ENCODE measurements at places on chromosomes 1 and 21.

DNA sequence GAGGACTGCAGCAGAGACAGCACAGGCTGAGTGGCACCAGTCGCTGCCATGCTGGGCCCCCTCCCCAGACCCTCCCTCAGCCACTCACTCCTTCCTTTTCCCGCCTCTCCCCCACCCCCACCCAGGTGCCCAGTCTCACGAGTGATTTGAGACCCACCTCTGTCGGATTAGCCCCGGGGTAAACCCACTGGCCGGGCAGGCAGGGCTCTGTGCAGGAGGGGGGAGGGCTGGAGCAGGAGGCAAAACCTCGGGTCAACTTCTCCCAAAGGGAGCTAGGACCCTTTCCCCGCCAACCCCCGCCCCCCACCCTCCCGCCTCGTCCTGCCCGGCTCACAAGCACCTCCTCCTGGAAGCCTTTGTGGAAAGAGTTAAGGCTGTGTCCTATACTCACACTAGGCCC lies 3.5 kb upstream of the MRPL24 start:
- no peak for DNase-seq

DNA sequence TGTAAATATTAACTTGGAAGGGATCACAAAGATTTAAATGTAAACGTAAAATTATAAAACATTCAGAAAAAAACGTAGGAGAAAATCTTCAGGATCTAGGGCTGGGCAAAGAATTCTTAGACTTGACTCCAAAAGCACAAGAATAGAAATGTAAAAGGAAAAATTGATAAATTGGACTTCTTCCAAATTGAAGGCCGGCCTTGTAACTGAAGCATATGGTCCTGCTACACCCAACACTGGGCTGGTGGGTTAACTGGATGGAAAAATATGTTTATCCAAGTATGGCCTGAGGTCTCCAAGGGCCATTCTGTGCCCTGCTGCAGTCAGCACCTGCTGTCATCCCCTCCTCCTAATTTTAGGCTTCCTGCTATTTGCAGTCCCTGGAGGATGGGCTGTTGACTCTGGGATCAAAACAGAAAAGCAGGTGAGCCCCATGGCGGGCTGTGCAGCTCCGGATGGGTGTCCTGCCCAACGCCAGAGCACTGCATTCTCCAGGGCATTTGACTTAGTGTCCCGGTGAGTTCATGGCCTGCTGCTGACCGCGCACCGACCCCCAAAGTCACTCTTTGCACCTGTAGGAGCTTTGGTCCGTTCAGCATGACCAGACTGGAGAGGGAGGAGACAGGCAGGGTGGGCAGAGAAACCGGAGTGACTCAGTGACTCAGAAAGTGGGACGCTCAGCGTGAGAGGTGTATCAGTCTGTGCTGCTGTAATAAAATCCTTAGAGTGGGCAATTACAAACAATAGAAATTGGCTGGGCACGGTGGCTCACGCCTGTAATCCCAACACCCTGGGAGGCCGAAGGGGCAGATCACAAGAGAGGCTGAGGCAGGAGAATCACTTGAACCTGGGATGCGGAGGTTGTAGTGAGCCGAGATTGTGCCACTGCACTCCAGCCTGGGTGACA lies 6.1 kb upstream of the AIRE start:
- no peak for DNase-seq

DNA sequence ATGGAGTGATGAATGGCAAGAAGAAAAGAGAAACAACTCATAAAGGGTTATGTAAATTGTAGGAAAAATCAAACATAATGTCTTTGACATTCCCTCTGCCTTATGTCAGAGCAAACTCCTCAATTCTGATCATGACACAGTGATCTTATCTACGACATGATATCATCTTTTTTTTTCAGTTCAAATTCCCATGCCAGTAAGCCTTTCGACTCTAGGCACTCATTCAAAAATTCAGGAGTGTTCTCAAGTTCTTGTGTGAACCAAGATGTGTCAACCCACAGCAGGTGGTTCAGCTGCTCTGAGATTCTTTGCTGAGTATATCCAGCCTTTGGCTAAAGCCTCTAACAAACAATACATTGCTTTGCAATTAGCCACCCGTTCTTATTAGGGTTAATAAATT lies 97.1 kb upstream of the ESRRG start:
- no peak for DNase-seq

DNA sequence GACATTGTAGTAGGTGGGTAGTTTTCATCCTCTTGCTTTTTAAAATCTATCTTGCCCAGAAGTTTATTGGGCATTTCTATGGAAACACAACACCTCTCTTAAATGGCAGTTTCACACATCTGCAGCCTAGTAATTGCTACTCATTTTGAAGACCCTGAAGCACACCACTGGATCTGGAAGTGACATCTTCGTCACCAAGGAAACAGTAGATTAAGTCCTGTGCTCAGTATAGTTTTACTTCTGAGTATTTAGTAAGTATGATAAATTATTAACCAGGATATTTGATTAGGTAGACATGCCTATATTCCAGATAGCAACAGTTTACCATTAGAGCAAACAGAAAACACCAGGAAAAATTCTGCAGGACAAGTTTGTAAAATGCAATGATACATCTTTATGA lies 48.7 kb downstream of the UCK2 start:
- DNase-seq, result no peak

- DNase-seq, result no peak
Observed at GRCh38 chr1:109984190-109984455, 442 bp upstream of the AHCYL1 start.

- no peak for DNase-seq
Observed at GRCh38 chr1:161915051-161915503, 108.6 kb downstream of the OLFML2B start.

DNA sequence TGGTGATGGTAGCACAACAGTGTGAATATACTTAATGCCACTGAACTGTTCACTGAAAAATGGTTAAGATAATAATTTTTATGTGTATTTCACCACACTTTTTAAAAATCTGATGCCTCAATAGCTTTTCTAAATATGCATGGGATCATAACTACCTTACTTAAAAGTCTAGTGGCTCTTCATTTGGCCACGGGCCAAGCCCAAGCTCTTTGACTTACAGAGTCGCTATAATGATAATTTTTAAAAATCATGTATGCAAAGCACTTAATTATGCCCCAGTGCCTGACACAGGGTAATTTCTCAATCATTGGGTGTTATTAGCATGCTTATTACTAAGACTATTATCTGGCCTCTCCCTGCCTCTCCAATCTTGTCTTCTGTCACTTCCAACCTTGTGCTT lies 7.6 kb upstream of the CNN3 start:
- DNase-seq, result no peak
